Activated CD4-positive, alpha-beta T cell treated with anti-CD3 and anti-CD28 coated beads, Interleukin-2, amount 10 ng/mL, durations not matched to agents 24 days and 14 days (primary cell): ENCODE measurements at places on chromosomes 16 and 17. TPM values are rescaled to one million over a fixed set of nuclear protein-coding genes. Genes with fewer than 3 reads are reported as not detected.

DNA sequence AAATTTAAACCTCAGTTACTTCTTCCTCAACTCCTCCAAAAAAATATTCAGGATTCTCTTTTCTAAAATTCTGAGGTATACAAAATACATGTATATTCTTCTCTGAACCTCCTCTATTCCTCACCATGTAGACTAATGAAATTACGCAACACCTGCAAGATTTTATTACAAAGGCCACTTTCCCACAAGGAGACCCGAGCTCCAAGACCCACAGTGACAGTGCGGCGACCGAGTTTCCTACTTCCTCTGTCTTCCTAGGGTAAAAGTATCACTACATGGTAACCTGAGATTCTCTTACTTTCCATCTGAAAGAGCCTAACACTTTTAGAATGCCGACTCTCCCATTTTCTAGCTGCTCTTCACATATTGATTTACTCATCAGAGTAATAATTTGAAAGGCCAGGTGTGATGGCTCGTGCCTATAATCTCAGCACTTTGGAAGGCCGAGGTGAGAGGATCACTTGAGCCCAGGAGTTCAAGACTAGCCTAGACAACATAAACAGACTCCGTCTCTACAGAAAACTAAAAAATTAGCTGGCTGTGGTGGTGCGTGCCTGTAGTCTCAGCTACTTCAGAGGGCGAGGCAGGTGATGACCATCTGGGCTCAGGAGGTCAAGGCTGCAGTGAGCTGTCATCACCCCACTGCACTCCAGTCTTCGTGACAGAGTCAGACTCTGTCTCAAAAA, 35.7 kb downstream of the CYTH1 start:
- no peak for DNase-seq

DNA sequence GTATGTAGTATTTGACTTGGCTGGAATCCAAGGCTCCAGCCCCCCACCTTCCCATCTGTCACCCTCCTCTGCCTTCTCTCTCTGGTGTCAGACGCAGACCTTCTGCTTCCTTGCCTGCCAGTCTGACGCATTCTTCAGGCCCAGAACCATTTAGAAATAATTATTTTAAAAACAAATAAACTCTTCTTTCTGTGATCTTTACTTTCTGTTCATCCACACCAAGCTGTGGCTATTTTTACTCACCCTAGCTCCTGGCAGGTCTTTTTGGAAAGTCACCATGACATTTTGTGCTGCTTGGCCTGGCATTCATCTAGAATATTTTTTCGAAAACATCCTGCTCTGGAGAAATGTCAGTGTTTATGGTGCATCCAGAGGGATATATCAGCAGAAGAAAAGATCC, 330.7 kb upstream of the ASIC2 start:
- DNase-seq = no peak

DNA sequence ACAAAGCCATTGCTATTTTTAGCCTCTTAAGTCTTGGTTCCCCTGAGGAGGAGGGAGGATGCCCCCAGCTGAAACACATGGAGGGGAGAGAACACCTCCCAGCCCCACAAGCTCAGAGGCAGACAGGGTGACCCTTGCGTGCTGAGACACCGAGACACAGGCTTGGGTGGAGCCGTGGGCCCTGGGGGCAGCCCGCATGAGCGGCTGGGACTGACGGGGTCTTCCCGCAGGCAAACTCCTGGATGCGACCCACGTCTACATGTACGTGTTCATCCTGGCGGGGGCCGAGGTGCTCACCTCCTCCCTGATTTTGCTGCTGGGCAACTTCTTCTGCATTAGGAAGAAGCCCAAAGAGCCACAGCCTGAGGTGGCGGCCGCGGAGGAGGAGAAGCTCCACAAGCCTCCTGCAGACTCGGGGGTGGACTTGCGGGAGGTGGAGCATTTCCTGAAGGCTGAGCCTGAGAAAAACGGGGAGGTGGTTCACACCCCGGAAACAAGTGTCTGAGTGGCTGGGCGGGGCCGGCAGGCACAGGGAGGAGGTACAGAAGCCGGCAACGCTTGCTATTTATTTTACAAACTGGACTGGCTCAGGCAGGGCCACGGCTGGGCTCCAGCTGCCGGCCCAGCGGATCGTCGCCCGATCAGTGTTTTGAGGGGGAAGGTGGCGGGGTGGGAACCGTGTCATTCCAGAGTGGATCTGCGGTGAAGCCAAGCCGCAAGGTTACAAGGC, 9.8 kb downstream of the SLC16A3 start:
- peak; percentile 93 for DNase-seq

CFAP97D1 gene
- not detected in 2 replicates for total RNA-seq

GRCh38 chr16:68083239-68083781, 1.9 kb upstream of the NFATC3 start:
- peak; percentile 62 for DNase-seq

GRCh38 chr17:43573579-43574321, 27.6 kb upstream of the ETV4 start:
- DNase-seq = no peak

TNFRSF17 gene
- total RNA-seq = not detected in 2 replicates

GRCh38 chr16:72027669-72028378, 19.3 kb downstream of the DHODH start:
- DNase-seq = no peak

DNA sequence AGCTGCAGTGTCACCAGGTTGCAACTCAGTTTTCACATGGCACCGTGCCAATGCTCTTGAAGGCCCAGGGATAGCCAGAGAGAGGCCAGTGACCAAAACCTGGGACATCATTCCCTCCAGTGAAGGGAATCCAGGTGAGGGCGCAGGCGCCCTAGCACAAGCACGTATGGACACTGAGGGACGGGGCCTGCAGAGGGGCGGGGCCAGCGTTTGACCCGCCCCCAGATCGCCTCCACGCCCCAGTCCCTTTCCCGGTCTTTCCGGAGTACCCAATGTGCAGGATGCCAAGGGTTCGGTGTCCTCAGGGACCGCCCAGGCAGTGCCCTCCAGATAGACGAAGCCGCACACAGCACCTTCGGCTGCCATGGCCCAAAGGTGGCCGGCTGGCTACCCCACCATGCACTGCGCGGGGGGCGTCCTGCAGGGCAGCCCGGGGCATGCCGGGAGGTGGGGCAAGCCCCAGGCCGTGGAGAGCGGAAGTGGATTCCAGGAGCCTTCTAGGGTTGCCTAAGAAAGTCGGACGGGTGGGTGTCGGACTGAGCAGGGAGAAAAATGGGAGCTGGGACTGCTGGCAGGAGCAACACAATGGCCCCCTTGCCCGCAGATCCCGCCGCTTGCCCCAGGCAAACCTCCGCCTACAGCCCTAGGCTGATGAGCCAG, 4.6 kb downstream of the SLC12A4 start:
- no peak for DNase-seq

GRCh38 chr17:50326831-50327364, 19.0 kb upstream of the XYLT2 start:
- DNase-seq = no peak

GRCh38 chr17:40862985-40863733, 3.9 kb downstream of the KRT12 start:
- no peak for DNase-seq

- DNase-seq = no peak
Measured at GRCh38 chr16:26530584-26531289, 536.0 kb upstream of the C16orf82 start.

GRCh38 chr16:83666449-83666848, 141.3 kb upstream of the HSBP1 start:
- no peak for DNase-seq

- no peak for DNase-seq
Measured at GRCh38 chr16:67154578-67155294, 3.9 kb upstream of the B3GNT9 start.

TP53TG3F gene
- not detected in 2 replicates for total RNA-seq

- peak; percentile 77 for DNase-seq
Measured at GRCh38 chr17:64418506-64419339, 28.1 kb upstream of the PECAM1 start.

DNA sequence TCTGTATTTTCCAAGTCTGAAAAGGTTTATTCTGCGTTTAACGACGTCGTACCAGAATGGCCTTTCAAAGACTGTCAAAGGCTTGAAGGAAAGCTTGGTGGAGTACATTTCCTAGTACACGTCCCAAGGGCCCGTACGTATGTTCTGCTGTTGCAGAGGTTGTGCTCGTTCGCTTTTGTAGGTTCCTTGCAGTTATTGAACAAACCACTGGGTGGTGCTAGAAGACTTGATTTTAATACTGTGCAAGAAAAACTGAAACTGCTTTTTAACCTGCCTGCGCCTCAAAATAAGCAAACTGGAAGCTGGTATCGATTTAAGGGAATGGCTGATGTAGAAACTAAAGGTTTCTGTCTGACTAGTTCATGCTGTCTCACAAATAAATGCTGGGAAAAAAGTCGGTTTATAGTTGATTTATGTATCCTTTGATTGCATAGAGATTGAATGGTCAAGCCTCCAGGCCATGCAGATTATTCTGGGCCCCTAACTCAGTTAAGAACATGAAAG, 54.6 kb downstream of the USP10 start:
- DNase-seq = peak; percentile 94

DNA sequence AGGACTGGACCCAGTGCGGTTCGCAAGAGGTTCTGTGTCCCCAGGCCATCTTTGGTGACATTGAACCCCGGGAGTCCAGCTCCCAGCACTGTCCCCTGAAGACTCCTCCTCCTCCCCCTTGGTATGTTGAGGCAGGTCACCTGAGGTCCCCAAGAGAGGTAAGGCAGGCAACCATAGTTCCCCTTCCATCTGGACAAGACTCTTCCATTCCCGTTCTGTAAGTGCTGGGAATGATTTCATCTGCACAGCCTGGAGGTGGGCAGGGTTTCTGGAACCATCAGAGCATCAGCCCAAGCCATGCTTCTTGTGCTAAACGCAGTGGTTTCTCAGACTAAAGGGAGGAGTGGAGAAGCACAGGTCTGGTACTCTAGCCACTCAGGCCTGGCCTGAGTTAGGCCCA, 24.9 kb downstream of the COPZ2 start:
- DNase-seq = no peak

TBCD gene
- 117 and 122 TPM in 2 replicates for total RNA-seq

DNA sequence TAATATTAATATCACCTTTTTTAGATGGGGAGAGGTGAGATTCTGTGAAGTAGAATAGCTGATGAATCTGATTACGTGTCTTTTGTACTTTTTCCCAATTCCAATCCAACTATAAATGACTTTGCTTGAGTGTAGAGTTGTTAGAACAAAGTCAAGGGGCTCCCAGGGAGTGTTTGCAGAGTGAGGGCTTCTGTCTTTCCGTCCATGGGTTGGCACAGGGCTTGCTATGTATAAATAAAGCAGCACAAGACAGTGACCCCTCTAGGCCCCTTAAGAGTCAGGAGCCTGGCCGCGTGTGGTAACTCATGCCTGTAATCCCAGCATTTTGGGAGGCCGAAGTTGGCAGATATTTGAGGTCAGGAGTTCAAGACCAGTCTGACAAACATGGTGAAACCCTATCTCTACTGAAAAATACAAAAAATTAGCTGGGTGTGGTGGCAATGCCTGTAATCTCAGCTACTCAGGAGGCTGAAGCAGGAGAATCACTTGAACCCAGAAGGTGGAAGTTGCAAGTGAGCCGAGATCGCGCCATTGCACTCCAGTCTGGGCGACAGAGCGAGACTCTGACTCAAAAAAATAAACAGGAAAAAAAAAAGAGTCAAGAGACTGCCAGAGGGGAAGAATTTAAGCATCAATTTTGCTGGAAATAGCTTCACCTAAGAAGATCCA, 127.9 kb upstream of the HS3ST3A1 start:
- no peak for DNase-seq

VPS35L gene
- total RNA-seq = 37.8 and 41.9 TPM in 2 replicates

DNA sequence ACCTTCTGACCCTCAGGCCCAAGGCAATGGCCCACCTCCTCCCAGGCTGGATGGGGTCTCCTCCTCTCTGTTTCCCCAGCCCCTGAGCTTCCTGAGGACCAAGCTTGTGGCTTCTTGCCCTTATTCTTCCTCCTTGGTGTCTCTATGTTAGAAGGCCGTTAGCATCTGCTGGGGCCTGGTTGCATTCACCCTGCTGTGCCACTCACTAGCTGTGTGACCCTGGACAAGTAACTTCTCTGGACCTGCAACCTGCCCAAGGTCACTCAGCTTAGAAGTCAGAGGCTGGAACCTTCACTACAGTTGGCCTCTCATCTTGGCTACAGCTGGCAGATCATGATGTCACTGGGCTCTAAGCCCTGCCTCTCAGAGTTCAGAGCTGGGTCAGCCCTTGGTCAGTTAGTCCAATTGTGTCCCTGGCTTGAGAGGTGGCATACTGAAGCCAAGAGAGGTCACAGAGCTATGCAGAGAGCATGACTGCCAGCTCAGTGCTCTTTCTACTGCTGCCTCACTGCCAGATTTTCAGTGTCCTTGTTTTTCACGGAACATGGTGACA, 3.0 kb downstream of the MT2A start:
- no peak for DNase-seq

- DNase-seq = no peak
Measured at GRCh38 chr16:86387468-86388440, 122.6 kb upstream of the FOXF1 start.

DNA sequence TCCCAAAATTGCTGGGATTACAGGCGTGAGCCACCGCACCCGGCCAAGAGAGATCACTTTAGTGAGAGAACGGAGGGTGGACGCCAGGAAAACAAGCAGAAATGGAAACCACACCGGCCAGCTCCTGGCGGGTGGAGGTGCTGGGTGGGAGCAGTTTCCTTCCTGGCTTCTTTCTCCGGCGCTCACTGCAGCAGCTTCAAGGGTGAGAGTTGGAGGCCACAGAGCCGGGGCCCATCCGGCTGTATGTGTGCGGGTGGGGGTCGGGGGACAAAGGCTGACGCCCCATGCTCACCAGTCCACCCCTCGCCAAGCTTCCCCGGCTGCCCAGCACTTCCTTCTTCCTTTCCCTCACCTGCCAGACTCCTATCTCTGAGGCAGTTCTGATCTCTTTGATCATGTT, 13.5 kb upstream of the BHLHA9 start:
- peak; percentile 62 for DNase-seq

GRCh38 chr17:48060249-48060648, 12.1 kb downstream of the NFE2L1 start:
- no peak for DNase-seq

GRCh38 chr16:22092143-22092933, at the start of gene VWA3A:
Gene VWA3A, plus strand, starts transcription at chr16:22092541. Its CDS starts 97 bp downstream, at chr16:22092638.
- no peak for DNase-seq

DNA sequence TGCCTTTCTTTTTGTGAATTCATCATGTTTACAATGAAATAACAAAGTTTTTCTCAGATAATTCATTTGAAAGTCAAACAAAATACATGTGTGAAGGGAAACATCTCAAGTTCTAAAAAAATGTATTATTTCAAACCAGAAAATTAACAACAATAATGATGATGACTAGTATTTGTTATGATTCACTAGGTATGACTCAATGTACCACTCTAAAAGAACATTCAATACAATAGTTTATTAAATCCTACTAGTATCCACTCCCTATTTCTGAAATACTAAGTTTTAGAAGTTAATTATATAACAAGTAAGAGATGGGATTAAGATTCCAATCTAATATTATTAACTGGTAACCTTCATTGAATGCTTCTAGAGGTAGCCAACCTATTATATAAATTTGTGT, 1444.8 kb upstream of the CDH8 start:
- no peak for DNase-seq

DNA sequence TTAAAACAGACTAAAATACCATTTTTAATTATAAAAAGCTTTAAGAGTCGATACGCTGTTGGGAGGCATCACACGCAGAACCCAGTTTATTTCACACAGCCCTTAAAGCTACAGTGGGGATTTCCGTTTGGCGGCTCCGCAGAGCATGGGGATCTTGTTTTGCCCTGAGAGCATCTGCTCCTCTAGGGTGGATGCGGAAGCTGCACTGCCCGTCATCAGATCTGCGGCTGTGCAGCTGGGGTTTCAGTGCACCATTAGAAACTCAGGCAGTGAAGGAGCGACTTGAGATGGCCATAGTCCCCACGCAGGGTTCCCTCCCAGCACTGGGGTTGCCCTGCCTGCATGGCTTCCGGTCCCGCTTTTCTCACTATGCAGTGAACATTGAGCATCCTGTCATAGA, 62.2 kb upstream of the CHMP6 start:
- DNase-seq = no peak

ZACN gene
- total RNA-seq = 4.1 TPM in 2 replicates

- peak; percentile 87 for DNase-seq
Measured at GRCh38 chr17:27878776-27879562, 14.2 kb downstream of the LYRM9 start.
